Epithelial cell of esophagus (primary cell): ENCODE measurements at places on chromosomes 6 and 20.

DNA sequence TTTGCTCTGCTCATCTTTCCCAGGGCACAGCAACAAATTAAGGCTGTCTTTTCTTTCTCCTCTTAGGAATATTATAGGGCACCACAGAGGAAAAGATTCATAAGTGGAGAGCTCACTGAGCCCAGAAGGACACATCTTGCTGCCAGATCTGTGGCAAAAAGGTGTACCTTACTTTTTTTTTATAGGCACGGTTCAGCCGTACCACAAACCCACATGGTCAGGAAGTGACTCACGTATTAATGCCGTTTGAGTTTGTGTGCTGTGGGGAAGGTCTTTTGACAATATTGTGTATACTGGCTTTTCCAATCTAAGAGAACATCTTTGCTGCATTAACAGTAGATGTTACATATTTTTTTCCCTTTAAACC lies 28.4 kb downstream of the PAQR8 start:
- peak; percentile 67 for DNase-seq

GRCh38 chr20:62056975-62057374 lies 8.7 kb downstream of the TAF4 start:
- DNase-seq: no peak

- peak; percentile 44 for DNase-seq
Observed at GRCh38 chr20:52104546-52105441, 86.8 kb downstream of the ZFP64 start.

GRCh38 chr6:125102891-125103290 lies 50.7 kb upstream of the TPD52L1 start:
- peak; percentile 75 for DNase-seq

GRCh38 chr6:31945507-31946369 lies at the start of gene CFB:
CFB (plus strand) TSS chr6:31946095; CDS start chr6:31946222, 127 bp downstream.
- DNase-seq: peak; percentile 91

DNA sequence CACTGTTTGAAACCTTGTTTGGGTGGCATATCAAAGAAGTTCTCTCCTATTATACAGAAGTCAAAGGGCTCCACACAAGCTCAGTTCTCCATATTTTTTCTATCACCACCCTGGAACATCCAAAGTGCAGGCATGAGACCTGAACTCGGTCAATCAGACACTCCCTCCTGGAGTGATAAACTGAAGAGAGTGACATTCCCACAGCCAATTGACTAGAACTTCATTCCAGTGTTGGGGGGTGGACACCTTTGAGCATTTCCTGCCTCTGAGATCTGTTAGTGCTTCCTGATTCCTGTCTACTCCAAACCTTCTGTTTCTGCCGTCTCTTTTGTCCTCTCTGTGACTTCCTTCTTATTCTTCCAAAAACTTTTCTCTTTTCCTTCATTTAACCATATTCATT lies 220.7 kb upstream of the NOX3 start:
- DNase-seq: no peak

DNA sequence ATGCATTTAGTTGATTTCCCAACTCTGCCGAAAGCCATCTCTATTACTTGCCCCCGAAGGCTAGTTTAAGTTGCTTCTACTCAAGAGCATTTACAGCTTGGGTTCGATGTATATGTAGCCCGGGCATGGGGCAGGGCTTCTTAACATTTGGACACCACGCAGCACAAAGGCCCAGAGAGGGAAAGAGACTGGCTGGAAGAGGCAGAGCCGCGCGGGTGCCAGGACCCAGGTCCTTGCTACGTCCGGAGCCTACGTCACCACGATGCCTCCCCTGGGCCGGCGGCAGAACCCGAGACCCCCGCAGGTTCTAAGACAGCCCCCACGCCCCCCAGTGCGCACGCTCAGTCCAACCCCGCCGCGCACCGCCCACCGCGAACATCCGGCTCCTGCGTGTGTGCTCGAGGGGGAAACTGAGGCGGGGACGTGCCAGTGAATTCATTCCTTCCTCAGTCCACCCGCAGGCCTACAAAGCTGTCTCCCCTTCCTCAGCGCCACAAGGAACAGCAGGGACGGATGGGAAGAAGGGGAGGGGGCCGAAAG lies 367 bp upstream of the PCIF1 start:
- no peak for DNase-seq

DNA sequence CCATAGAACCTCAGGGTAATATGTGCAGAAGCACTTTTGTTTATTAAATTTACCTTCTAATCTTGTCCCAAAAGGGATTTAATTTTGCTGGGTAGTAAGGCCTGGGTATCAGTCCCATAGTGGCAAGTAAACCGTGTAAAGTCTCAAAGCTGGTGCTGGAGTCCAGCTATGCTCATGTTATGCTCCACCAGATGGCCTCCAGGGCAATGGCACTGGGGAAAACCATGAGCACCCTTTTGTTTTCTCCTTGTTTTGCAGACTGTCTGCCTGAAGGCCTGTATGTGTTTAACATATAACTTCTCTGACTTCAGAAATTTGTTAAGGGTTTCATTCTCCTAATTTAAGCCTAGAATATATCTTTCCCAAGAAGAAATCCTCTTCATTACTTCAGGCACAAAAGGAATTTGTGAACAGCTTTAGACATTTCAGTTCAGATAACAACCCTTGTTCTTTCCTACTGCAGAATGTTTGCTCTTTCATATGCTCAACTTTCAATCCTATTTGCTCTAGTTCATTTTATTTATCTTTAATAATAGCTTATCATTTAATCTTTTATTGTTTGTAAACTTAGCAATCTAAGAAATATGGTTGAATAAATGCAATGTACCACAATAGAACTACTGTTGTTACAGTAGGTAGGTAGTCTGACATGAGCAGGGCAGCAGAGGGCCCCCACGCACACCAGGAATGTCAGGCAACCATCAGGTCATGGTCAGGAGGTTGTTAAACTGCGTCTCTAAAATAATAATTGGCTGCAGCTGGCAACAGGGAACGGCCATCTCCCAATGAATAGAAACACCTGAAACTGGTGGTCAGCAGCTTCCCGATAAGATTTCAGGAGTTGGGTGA lies 162.8 kb downstream of the TENT5A start:
- no peak for DNase-seq

DNA sequence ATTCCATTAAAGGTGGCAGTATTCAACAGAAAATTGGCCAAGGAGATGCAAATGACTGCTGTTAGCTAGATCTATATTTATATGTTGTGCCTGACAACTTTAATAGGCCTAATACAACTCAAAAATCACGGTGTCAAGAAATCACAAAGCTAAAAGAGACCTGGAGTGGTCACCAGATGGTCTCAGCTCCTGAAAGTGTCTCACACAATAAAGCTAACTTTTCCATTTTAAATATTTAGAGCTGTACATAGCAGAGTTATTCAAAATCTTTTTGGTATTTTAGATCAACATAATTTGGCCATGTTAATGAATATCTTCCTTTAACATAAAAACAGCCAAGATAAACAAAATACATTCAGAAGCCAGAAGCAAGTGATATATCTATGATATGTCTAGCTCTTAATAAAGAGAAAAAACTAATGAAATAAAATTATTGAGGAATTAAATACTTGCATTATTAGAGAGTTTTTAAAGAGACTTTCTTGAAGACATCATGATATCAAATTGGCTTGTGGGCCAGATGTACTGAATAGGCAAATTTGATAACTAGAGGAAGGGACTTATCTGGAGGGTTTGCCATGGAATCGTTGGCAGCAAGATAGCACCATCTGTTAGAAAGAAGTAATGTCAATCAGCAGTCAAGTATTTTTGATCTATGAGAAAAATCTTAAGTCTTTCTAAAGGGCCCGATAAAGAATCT lies 84.9 kb upstream of the SCAF8 start:
- no peak for DNase-seq

- DNase-seq: peak; percentile 64
Observed at GRCh38 chr6:41836660-41837052, 49.2 kb downstream of the TOMM6 start.

DNA sequence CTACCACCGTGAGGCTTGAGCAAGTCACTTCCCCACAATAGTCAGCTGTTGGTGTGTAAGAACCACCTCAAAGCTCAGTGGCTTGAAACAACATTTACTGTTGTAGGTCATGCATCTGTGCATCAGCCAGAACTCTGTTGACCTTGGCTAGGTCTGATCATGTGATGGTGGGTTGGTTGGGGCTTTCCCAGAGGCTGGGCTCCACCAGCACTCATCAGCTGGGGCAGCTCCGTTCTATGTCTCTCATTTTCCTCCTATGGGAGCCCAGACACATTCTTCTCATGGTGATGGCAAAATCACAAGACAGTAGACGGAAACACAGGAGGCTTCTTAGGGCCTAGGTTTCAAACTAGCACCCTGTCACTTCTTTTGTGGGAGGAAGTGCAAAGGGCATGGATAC lies 42.8 kb upstream of the PSMF1 start:
- DNase-seq: no peak

GRCh38 chr6:125549202-125549884 lies 200.1 kb upstream of the HEY2 start:
- DNase-seq: no peak

- DNase-seq: no peak
Observed at GRCh38 chr6:112291161-112291762, 36.9 kb upstream of the LAMA4 start.

DNA sequence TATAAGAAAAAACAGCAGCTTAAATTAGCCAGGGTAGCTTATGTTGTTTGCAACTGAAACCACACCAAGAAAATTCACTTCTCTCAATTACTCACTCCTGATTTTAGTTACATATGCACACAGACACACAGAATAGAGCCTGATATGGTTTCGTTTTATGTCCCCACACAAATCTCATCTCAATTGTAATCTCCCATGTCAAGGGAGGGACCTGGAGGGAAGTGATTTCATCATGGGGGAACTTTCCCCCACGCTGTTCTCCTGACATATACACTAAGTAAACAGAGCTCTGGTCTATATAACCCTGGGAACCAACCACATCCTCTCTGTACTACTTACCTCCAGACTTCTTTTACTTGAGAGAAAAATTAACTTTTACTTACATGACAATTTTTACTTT lies 9.8 kb downstream of the OR12D1 start:
- peak; percentile 5 for DNase-seq

- DNase-seq: no peak
Observed at GRCh38 chr20:61357119-61357518, 105.1 kb downstream of the CDH4 start.

DNA sequence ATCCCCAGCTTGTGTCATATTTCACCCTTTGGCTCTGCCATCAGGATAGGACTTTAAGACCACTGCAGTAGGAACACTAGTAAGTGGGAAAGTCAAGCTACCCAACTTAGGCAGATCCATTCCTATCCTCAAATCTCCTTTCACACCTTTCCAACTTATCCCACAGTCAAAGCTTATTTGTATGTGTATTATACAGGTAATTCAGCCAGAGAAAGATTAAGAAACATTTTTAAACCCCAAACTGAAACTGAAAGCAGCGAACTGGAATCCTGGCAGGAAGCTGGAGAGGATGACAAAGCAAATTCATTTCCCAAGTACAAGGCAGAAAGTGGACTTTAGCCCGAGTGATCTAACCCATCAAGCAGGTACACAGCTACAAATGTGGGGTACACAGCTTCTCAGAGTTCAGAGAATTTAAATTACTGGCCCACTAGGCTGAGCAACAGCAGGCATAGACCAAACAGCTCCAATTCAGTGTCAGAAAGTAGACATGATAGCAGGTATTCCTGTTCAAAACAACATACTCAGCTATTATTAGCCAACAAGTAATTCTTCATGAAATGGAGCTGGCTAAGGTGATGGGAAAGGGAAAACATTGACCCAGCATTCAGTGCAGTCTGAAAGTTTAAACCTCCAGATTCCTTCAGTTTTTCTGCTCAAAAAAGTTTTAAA lies 39.1 kb downstream of the ILRUN start:
- peak; percentile 78 for DNase-seq

- peak; percentile 1 for DNase-seq
Observed at GRCh38 chr6:69647726-69648125, 149.1 kb downstream of the LMBRD1 start.

- peak; percentile 60 for DNase-seq
Observed at GRCh38 chr20:45592574-45593189, 13.6 kb upstream of the WFDC8 start.

DNA sequence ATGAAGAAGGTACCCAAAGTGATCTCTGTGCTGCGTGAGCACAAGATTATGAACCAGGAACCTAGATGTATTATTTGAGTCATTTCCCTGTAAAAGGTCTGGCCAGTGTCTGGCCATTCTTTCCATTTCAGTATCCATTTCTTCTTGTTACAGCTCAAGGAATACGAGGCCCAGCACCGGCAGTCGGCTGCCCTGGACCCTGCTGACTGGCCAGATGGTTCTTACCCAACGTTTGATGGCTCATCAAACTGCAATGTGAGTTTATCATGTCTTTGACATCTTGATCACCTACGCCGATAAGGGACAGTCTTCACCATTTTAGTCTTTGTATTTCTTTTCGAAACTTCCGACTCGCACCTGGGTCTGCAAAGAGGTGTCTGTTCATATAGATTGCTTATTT lies 144.8 kb downstream of the SASH1 start:
- DNase-seq: no peak

GRCh38 chr6:20875369-20875963 lies 341.2 kb downstream of the CDKAL1 start:
- DNase-seq: peak; percentile 53

DNA sequence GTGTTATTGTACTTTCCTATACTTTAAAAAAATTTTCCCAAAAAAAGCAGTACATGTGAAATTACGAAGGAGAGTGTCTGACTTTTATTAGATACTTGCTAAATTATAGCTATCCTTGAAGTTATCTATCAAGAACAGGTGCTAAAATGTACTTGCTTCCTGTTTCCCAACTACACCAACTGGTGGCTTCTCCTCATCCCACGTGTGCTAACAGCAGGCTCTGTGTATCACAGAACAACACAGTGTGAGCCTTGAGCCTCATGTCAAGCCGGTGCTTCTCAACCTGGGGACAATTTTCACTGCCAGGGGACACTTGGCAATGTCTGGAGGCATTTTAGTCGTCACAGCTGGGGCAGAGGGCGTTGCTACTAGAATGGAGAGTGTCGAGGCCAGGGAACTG lies 36.2 kb upstream of the CDYL start:
- DNase-seq: no peak

DNA sequence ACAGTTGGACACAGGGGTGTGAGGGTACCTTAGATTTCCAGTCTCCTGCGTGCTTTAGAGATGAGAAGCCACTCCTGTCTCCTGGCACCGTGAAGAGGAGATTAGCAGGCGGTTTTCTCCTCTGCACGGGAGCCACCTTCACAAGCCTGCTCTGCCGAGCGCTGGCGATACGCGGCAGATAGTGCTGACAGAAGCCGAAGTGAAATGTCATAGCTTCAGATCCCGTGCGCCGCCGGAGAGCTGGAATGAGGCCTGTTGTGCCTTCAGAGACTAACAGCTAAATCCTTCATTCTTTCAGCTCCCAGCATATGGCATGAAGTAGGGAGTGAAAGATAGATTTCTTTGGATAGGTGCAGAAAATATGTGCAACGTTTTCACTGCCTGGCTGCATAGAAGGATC lies 371.0 kb downstream of the TAF4 start:
- DNase-seq: no peak

- DNase-seq: no peak
Observed at GRCh38 chr6:5278047-5278446, 16.7 kb downstream of the FARS2 start.
